ENCODE measurements at places on chromosomes 16 and 17.

DNA sequence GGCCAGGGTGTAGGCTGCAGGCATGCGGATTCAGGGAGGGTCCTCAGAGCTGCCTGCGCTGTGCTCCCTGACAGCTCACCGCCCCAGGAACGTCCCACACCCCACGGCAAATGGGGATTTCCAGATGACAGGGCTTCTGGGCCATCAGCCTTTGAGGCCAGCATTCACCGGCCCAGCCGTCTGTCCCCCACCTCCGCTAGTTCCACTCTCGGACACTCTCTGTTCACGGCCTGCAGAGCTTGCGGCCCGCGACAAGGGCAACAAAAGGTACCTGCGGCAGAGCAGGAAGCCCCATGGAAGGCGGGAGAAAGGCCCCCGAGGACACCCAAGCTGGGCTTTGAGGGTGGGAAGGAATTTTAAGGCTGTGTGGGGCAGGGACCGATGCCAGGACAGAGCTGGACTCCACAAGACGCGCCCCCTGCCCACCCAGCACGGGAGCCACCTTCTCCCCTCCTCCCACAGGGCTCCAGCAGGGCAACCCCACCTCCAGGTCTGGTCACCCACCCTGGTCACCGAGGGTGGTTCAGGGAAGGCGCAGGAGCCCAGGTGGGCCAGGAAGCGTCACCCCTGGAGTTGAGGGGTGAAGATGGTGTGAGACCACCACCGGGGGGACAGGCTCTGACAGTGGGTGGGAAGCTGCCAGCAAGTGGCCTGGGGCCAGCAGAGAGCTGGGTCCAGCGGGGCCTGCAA is 5.6 kb upstream of the CYBA start:
- no peak for DNase-seq

DNA sequence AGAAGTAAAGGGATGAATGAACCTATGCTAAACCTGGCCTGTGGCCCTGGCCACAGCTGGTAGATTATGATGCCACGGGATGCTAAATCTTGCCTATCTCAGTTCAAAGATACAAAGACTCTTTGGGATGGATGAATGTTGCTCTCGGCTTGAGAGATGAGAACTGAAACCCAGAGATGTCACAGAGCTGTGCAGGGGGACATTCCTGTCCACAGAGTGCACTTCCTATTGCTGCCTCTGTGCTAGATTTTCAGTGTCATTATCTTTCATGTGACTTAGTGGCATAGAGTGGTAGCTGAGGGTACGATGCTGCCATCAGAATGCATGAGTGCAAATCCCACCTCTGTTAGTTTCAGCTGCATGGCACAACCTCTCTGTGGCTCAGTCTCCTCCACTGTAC is 2.3 kb upstream of the MT1M start:
- no peak for DNase-seq

DNA sequence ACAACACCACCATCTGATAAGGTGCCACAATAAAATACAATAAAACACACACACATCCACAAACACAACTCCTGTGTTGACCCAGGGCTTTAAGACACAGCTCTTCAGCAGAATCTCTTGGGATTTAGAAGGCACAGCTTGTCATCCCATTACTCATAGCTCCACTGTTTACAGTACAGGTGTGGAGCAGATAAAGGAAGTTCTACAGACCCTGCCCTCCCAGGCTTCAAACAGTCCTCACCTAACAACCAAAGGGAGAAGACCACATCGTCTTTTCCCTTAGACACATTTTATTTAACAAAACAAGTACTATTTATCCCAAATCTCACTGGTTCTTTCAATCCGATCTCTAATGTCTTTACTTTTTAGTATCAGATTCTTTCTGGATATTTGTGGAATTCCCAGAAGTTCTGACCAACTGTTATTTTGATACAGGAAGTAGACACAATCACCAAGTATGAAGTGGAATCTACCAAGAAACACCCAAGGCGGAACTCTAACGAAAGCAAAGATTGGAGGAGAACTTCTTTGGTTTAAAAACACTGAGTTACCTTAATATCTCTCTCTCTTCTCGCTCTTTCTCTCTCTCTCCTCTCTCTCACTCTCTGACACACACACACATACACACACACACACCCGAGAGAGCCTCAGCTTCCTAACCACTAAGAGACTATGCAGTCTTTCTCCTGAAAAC is 46.1 kb downstream of the CYTH1 start:
- DNase-seq = peak; percentile 83

- no peak for DNase-seq
Measured at GRCh38 chr17:59178266-59178985, 22.9 kb downstream of the PRR11 start.

DNA sequence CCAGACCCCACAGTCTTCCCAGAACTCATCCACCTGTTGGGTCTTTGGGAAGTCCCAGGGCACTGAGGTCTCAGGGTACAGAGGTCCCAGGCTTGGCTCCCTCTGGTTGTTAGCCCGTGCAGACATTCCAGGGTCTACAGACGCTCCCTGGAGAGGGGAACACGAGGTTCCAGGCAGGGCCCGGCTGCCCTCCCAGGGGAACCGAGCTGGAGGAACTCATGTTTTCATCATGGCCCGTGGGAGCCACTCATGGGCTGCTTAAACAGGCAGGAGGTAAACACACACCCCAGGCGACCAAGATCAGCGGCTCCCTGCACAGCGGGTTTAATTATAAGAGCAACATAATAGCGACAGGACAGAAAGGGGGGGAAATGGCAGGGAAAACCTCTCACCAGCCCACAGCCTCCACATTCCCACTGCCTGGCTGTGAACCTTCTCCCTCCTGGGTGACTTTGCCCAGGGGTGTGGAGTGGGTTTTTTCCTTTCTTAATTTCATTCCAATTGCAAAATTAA is 36.5 kb downstream of the TRARG1 start:
- no peak for DNase-seq

GRCh38 chr16:66984892-66985311 is 3.5 kb upstream of the CES4A start:
- DNase-seq = no peak

GRCh38 chr17:48671697-48672171 is 45.6 kb upstream of the HOXB9 start:
- peak; percentile 39 for DNase-seq

DNA sequence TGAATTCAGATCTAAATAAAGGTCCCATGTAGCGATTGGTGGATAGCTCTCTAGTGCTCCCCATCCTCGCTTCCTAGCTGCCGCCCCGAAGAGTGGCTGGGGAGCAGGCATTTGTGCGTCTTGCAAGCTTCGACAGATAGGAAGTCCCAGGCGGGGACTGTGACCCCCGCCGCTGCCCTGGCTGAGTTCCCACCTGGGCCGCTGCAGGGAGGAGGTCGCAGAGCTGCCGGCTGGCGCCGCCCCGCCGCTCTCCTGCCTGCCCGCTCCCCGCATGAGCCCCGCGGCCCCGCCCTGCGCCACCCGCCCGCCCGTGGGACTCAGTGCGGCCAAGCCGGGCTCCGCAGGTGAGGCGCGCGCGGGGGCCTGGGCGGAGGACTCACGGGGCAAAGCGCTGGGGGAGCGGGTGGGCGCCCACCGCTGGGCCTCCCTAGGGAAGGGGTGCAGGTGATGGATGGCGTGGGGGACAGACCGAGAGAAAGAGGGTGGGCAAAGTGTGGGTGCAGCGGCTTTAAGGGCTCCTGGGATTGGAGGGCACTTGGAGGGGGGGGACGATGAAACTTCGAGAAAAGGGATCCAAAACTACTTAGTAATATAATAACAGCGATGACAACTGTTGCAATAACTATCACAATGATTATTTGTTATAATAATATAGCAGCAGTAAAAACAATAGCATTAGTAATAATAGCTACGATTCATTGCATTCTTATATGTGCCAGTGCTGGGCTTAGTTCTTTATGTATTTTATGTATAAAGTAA is at the start of gene OTOA:
OTOA (plus strand) TSS at position 80 of the 759 bp plus-strand sequence. CDS start 14,547 bp downstream, outside the sequence.
- DNase-seq = no peak

GRCh38 chr17:34997355-34997862 is 17.1 kb downstream of the LIG3 start:
- no peak for DNase-seq

- DNase-seq = no peak
Measured at GRCh38 chr16:85436207-85436606, 176.9 kb upstream of the GSE1 start.

DNA sequence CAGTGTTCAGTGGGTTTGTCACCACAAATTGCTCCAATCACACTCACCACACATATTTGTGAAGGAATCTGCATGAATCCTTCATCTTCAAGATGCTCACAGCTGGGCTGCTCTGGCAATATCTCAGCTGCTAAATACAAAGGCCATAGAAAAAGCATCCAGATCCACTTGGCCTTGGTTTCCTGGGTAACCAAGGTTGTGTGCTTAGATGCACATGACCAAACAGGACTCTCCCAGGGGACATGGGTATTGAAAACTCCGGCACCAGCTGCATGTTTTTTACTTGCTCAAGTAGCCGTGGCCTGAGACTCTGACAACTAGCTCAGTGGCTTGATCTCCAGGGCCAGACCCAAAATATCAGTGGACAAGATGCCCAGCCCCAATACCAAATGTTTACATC is 131.3 kb downstream of the CBLN1 start:
- DNase-seq = no peak

GRCh38 chr17:7072406-7072805 is 7.6 kb downstream of the CLEC10A start:
- DNase-seq = no peak

GRCh38 chr17:65227637-65228036 is 90.5 kb downstream of the RGS9 start:
- no peak for DNase-seq

- DNase-seq = no peak
Measured at GRCh38 chr17:8672326-8672725, 41.8 kb upstream of the MYH10 start.
